Uterine smooth muscle cell (primary cell): ENCODE measurements at places on chromosomes 13 and 19. TPM values are rescaled to one million over a fixed set of nuclear protein-coding genes. Genes with fewer than 3 reads are reported as not detected.

The ZNF667 gene
- total RNA-seq: 1.8 and 5.5 TPM in 2 replicates

The FGF21 gene
- total RNA-seq: not detected in 2 replicates

The GRIK5 gene
- total RNA-seq: 0.44 and 0.87 TPM in 2 replicates

The ADGRE3 gene
- under 0.01 TPM in 1 of 2 replicates, not detected in the other for total RNA-seq

The CEACAM5 gene
- total RNA-seq: not detected in 2 replicates

The FXYD3 gene
- not detected in 2 replicates for total RNA-seq

The LILRB3 gene
- total RNA-seq: not detected in 2 replicates

The RGL3 gene
- total RNA-seq: 0.50 and 1.00 TPM in 2 replicates
